Thyroid gland (tissue), 4 donors: ENCODE measurements at places on chromosomes 4 and X. TPM values are rescaled to one million over a fixed set of nuclear protein-coding genes. Genes with fewer than 3 reads are reported as not detected.

- DNase-seq = no peak
Measured at GRCh38 chr4:139540161-139540560, 15.9 kb downstream of the SETD7 start.

- DNase-seq = no peak
Measured at GRCh38 chr4:17132226-17132625, 233.8 kb upstream of the LDB2 start.

Gene CCDC149
- total RNA-seq = 19.3 TPM

Gene SOWAHD
- not detected for total RNA-seq
